Stimulated activated naive CD4-positive, alpha-beta T cell treated with Interleukin-2 at 50 U/mL for 16 hours (primary cell): ENCODE measurements at places on chromosomes 12 and 14.

DNA sequence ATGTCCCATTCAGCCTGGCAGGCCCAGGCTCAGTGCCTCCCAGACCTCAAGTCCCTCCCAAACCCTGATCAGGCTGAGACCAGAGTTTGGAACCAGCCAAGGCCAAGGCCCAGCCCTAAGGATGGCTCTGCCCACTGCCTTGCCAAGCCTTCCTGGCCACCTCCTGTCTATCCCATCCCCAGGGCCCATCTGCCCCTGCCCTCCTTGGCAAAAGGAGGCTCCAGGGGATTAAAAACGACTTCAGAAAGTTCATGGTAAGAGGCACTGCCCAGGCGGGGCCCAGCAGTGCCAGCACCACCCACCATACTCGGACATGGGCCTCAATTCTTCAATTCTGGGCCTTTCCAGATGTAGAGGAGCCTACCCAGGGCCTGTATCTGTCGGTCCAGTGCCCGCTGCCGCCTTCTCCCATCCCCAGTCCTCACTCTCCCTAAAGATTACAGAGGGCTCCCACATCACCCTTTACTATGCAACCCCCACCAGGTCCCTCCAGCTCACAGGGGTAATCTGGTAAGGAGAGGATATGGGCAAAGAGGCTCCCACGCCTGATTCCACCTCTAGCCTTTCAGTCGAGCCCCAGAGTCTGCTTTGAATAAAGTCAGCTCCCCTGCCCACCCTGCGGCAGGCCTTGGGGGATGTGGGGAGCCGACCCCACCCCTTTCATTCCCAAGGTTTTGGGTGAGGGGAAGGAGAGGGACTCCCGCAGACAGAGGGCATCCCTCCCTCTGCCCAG is 932 bp downstream of the ADCY6 start:
- no peak for DNase-seq

DNA sequence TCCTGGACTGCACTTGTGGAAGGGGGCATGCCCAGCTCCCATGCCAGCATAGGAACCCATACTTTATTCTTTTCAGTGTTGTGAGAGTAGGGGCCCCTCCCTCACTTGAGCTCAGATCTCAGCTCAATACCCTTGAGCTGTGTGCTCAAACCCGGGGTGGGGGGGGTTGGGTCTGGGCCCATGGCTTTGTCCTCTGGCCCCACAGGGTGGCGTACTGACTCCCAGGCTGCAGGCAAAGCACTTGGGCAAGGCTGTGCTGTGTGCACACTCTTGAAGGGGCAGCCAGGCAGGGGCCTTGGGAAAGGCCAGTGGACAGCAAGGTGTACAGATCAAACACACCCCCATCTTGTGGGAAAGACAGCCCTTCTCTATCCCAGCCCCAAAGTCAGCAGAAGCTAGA is 81.8 kb downstream of the WIF1 start:
- no peak for DNase-seq

GRCh38 chr12:74119811-74120362 is 417.7 kb upstream of the ATXN7L3B start:
- DNase-seq, result no peak

- DNase-seq, result no peak
Measured at GRCh38 chr12:86743875-86744536, 487.8 kb upstream of the MGAT4C start.

GRCh38 chr14:35346738-35347322 is 54.6 kb downstream of the PSMA6 start:
- no peak for DNase-seq

DNA sequence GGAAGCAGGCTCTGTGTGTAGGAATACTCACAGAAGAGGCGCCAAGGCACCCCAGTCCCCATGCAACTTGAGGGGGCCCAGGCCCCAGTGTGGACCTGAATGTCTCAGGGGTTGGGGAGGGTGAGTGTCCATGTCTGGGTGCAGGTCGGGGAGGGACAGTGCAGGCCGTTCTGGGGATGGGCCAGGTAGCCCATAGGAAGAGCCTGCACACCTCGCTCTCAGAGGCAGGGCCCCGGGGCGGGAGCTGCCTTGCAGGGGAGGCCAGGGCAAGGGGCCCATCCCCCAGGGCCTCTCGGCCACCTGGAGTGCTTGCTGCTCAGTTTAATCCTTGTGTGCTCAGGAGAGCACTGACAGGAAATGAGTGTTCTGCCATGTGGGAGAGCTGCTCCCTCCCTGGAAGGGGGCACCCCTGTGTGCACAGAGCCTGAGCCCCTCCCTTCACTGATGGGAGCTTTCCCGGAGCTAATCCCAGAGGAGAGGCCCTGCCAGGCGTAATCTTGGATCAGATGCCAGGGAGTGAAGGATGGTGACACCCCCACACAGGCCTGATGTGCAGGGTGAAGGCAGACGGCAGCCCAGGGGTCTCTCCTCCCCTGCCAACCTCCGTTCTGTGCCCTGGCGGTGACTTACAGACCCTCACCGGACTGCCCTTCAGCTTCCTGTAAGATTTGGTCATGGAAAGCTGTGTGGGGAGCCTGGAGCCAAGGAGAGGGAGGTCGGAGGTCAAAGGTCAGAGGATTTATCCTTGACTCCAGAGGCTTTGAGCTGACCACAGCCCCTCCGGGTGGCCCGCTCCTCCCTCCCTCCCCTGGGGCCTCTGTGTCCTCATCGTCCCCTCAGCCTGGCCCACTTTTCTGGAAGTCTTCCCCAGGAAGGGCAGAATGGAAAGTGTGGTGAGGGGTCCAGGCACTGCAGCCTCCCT is 24.4 kb upstream of the FBRSL1 start:
- no peak for DNase-seq

DNA sequence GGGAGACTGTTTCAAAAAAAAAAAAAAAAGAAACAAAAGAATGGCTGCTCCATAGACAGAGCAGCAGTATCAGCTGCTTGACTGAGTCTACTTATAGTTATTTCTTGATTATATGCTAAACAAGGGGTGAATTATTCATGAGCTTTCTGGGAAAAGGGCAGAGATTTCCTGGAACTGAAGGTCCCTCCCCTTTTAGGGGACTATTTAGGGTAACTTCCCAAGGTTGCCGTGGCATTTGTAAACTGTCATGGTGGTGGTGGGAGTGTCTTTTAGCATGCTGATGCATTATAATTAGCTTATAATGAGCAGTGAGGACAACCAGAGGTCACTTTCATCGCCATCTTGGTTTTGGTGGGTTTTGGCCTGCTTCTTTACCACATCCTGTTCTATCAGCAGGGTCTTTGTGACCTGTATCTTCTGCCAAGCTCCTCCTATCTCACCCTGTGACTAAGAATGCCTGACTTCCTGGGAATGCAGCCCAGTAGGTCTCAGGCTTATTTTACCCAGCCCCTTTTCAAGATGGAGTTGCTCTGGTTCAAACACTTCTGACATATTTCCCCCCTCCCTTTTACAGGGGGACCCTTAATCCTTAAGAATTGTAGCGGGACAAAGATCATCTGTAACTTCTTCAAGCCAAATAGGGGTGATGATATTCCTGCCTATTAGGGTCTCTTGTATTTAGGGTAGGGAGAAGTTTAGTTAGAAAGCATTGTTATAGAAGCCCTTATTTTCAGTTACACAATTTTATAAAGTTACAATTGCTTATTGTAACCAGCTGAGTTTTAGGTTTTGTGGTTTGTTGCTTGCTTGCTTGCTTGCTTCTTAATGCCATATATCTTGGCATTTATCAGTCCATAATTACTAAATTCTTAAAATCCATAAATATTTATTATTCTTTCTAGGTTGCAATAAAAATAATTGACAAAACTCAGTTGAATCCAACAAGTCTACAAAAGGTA is 42.5 kb downstream of the MARK3 start:
- DNase-seq, result no peak

DNA sequence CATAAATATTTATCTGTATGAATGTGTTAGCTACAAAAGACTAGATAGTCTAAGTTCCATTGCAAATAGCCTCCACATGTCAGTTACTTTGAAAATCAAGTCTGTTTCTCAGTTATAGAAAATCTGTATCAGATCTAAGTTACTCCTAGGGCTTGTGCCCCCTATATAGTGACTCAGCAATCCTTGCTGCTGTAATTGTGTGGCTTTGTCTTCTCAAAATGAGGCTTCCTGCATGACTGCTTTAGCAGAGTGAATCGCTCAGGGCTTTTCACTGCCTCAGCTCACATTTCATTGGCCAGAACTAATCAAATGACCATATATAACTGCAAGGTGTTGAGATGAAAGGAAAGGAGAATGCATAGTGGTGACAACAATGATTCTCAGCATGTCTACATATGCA is 552.2 kb upstream of the STXBP6 start:
- DNase-seq, result no peak

- no peak for DNase-seq
Measured at GRCh38 chr12:96436366-96437170, 36.3 kb upstream of the CDK17 start.

DNA sequence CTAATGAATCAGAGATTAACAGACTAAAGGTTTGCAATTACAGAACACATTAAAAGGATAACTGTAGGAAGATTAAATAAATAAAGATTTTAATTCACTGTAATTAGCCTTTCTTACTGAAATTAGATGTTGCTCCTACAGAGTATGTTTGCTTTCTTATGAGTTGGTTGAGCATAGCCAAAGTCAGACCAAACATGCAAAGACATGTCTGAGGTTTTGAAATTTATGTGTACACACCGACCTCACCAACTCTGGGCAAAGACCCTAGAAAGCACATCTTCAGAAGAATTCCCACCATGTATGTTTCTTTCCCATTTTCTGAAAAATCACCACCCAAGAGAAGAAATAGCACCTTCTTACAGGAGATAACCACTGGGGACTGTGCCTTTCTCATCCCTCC is 159.2 kb downstream of the PAX9 start:
- no peak for DNase-seq

DNA sequence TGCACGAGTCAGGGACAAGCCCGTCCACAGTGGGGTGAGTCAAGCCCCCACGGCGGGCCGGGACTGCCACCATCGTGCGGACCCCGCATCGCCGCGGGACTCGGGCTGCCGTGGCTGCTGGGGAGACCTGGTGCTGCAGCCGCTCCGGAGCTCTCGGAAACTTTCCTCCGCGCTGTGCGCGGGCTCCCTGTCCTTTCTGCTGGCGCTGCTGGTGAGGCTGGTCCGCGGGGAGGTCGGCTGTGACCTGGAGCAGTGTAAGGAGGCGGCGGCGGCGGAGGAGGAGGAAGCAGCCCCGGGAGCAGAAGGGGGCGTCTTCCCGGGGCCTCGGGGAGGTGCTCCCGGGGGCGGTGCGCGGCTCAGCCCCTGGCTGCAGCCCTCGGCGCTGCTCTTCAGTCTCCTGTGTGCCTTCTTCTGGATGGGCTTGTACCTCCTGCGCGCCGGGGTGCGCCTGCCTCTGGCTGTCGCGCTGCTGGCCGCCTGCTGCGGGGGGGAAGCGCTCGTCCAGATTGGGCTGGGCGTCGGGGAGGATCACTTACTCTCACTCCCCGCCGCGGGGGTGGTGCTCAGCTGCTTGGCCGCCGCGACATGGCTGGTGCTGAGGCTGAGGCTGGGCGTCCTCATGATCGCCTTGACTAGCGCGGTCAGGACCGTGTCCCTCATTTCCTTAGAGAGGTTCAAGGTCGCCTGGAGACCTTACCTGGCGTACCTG is 1.1 kb downstream of the PDE3A start:
- DNase-seq, result no peak

DNA sequence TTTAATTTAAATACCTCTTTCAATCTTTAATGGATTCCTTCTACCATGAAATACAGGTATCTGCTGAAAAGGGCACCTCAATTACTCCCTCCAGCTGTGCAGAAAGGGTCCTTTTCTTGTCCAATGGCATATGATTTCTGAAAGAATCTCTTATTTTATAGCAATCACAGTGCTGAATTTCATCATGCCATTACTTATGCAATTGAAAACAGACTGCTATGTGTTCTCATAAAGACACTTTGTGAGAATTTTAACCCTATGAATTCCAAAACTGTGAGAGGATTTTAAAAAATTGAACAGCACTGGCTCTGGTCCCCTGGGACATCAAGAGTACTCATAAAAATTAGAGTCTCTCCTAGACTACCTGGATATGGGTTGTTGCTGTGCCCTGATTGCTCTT is 45.9 kb upstream of the CNOT2 start:
- no peak for DNase-seq

DNA sequence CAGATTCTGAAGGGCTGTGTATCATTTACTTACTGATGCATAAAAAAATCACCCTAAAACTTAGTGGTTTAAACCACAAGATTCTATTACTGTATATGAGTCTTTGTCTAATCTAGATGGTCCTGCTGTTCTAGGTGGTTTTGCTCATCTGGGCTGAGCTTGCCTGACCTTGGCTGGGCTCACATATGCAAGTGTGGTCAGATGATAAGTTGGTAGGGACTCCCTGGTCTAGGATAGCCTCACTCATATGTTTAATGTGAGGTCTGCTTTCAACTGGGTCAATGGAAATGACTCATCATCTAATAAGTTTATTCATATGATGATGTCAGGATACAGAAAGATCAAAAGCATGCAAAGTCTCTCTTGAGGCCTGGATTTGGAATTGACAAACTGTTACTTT is 887.8 kb downstream of the TRHDE start:
- no peak for DNase-seq

DNA sequence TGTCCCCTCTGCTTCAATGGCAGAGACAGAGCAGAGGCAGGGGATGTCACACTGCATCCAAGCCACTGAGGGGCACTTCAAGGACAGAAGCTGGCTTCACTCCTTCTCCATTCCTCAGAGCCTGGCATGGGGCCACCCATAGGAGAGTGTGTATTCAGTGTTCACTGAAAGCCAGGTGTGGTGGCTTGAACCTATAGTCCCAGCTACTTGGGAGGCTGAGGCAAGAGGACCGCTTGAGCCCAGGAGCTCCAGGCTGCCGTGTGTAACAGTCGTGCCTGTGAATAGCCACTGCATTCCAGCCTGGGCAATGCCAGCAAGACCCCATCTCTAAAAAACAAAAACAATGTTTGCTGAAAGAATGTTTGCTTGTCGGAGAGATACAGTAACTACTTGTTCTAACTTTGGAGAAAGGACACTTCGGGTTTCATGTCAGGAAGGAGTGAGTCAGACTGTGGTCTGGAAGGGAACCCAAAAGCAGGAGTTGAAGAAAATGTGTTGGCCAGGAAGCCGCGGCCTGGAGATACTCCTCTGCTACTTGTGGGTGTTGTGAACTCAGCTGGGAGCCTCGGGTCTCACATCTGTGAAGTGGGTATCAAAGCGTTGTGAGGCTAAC is 43.4 kb downstream of the ELK3 start:
- peak; percentile 63 for DNase-seq

DNA sequence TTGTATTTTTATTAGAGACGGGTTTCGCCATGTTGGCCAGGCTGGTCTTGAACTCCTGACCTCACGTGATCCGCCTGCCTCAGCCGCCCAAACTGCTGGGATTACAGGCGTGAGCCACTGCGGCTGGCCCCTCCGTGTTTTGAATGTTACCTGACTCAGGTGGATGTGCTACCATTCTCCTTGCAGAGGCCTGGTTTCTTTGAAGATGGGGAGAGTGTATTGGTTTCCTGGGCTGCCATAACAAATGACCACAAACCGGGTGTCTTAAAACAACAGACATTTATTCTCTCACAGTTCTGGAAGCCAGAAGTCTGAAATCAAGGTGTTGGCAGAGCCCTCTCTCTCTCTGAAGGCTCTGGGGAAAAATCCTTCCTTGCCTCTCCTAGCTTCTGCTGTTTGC is 98.0 kb downstream of the IRF2BPL start:
- DNase-seq, result no peak

- DNase-seq, result no peak
Measured at GRCh38 chr12:93804392-93805179, 127.4 kb downstream of the CRADD start.

- no peak for DNase-seq
Measured at GRCh38 chr12:20350495-20350894, 17.8 kb upstream of the PDE3A start.
